ENCODE measurements at places on chromosomes 1 and 21.

GRCh38 chr21:46096596-46097335, 1.1 kb upstream of the COL6A2 start:
- DNase-seq: no peak

DNA sequence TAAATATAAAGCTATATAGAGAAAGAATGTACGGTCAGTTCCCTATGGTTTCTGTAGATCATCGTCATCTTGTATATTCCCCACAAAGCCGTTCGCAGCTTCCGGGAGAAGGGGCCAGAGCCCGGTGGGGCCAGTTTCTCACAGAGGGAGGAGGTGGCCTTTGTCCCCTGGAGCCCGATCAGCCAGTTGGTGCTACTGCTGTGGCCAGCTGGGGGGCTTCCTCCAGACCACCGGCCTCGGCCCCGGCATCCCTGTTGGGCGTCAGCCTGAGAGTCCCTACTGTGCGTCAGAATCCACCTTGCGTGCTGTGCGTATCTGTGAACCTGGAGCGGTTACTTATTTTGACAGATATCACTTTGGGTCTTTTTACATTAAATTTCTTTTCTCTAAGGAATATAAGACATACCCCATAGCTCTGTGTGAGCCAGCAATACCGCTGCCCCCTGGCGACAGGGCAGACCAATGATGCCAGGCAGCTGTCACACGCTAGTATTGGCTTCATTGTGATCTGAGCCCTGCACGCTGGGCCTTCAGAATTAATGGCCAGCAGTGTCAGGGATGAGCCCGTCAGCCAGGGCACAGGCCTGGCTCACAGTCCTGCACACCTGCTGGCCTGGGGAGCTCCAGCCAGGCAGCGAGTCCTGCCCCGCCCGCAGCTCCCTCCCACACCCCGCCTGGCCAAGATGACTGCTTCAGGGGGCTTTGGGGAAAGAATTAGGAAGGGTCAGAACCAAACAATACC, 145.9 kb downstream of the PGBD5 start:
- DNase-seq: no peak

GRCh38 chr1:114735479-114735878, 18.9 kb upstream of the NRAS start:
- no peak for DNase-seq

DNA sequence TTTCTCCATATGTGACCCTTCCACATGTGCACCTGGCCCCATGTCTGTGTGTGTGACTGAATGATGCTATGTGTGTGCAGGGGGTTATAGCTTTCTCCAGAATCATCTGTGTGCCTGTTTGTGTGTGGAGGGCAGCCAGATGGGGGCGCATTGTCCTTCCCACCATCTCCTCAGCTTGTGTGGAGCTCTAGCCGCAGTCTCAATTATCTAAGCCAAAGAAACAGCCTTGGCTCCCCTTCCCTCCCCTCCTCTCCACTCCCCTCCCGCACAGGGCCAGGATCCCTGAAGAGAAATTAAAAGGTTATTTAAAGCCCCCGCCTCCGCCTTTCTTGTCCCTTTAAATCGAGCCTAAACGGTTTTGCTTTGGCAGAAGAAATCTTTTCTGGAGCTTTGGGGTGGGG, 1.8 kb upstream of the DMBX1 start:
- no peak for DNase-seq

DNA sequence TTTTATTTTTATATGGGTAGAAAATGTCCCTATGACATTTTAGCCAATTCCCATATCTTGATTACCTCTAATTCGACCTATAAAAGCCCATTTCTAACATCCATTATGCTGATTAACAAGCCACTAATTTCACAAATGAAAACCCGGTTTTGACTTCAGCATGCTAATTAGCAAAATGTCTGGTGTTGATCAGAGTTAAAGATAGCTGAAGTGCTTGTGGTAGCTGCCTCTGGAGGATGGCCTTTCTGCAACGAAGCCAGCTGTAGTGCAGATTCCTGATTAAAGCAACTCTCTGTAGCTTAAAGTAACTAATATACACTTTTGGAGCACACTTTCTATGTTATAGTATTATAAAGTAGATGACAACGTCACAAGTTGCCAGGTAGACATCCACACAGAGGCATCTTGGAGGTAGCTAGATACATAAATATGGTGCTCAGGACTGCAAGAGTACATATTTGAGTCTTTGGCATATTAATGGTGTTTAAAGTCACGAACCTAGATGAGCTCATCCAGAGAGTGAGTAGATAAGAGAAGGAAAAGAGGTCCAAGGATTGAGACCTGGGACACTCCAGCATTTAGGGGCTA, 239.5 kb downstream of the BRINP2 start:
- no peak for DNase-seq

GRCh38 chr21:14092834-14093560, 117.8 kb downstream of the LIPI start:
- DNase-seq: no peak

DNA sequence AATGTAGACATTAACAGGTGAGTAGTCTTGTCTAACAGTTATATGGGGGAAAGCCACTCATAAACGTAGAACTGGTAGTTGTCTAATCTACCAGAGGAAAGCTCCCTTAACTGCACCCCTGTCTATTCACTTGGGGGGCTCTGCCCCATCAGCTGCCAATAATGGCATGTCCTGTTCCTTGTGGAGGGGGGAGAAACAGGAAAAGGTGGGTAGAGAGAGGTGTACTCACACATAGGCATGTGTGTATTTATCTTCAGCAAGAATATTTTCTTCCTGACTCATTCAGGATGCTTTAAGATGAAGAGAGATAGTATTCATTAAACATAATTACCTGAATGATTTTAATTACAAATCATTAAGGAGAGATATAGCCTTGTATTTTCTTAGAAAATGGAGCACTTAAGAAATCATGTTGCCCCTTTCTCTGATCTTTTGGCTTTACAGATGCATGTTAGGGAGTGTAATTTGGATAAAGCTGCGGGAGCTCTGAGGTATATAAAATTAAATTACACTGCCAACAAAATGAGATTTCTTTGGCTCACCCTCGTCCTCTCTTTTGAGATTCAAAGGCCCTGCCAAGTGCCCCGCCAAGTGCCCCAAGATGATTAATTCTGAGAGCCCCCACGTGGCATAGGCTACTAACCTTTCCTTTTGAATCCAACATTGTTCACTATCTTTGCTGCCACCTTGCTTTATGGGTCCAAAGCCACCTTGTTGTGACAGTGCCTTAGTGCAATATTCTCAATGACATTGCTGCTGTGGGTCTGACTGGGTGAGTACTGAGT, 286.3 kb upstream of the LYPLAL1 start:
- DNase-seq: no peak

GRCh38 chr1:52552236-52552504, 722 bp downstream of the TUT4 start:
- peak; percentile 19 for DNase-seq

- DNase-seq: no peak
Observed at GRCh38 chr1:208217781-208218180, 26.4 kb downstream of the PLXNA2 start.

DNA sequence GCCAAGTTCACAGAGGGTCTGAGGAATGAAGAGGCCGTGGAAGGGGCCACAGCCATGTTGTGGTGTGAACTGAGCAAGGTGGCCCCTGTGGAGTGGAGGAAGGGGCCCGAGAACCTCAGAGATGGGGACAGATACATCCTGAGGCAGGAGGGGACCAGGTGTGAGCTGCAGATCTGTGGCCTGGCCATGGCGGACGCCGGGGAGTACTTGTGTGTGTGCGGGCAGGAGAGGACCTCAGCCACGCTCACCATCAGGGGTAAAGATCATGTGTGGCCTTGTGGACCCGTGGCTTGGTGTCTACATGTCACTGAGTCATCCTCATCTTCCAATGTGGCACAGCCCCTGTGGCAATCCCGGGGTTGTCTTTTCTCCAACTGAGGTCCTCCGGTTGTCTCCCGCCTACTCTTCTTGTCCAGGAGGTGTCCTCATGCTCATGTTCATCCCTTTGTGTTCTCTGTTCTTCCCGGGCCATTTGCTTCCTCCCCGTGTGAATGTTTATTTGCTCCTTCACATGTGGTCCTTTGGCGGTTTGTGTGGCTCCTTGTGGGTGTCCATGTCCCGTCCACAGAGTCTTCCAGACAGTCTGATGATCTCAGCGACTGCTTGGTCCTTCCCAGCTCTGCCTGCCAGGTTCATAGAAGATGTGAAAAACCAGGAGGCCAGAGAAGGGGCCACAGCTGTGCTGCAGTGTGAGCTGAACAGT, 84.2 kb downstream of the OBSCN start:
- DNase-seq: no peak

DNA sequence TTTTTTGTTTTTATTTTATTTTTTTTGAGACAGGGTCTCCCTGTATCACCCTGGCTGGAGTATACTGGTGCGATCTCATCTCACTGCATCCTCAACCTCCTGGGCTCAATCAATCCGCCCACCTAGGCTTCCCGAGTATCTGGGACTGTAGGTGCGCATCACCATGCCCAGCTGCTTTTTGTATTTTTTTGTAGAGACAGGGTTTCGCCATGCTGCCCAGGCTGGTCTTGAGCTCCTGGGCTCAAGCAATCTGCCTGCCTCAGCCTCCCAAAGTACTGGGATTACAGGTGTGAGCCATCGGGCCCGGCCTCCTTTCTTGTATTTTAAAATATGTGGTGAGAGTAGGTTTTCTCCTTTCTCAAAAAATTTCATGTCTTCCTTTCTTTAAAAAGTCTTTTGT, 122.6 kb downstream of the XPR1 start:
- no peak for DNase-seq

GRCh38 chr1:156135930-156136871, 17.2 kb upstream of the SEMA4A start:
- DNase-seq: no peak

- no peak for DNase-seq
Observed at GRCh38 chr1:229434641-229435051, 752 bp upstream of the ACTA1 start.

DNA sequence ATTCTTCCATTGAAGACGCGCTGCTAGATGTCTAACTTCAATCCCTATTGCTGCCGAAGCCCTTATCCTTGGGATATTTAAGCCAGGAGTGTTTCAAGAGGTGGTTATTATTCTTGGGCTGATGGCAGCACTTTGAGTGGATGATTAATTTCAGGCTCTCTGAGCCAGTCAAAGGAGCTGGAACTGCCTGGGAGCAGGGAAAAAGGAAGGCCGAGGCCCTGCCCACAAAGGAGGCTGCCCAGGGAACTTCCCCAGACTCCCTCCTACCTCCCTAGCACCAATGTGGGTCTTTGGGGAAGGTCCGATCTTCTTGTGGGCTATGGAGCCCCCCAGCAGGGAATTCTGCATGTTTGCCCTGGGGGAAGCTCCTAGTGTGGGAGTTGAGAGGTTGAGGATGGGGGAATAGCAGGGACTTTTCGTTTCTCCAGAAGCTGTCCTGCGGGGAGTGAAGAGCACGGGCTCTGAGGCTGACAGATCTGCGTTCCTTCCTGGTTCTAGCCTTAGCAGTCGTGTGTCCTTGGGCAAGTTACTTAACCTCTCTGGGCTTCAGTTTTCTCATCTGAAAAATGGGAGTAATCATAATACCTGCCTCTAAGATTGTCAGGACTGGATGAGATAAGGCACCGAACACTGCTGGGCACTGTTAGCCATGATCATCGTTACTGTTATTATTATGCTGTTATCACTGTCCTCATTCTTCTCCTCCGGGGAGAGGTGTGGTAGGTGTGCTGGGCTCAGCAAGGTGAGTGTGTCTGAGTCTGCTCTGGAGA, 6.3 kb downstream of the KCNQ4 start:
- DNase-seq: no peak

GRCh38 chr1:31927661-31927980, 10.5 kb downstream of the PTP4A2 start:
- DNase-seq: no peak

- no peak for DNase-seq
Observed at GRCh38 chr1:16441282-16441665, 750 bp downstream of the NECAP2 start.

DNA sequence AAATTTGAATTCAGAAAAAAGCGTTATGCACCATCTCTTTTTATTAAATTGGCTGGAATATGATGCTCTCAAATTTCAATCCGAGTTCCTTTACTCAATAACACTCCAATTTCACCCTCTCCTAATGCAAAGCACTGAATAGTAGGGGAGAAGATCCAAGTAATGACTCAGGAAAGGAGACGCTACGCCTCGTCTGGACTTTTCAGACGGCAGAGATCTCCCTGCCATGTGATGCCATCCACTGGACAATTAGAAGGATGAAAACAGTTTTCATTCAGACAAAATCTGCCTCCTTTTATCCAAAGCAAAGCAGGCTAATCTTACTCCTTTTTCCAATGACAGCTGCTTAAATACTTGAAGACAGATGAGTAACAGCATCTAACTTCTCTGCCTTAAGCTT, 242.4 kb upstream of the GREM2 start:
- DNase-seq: no peak

DNA sequence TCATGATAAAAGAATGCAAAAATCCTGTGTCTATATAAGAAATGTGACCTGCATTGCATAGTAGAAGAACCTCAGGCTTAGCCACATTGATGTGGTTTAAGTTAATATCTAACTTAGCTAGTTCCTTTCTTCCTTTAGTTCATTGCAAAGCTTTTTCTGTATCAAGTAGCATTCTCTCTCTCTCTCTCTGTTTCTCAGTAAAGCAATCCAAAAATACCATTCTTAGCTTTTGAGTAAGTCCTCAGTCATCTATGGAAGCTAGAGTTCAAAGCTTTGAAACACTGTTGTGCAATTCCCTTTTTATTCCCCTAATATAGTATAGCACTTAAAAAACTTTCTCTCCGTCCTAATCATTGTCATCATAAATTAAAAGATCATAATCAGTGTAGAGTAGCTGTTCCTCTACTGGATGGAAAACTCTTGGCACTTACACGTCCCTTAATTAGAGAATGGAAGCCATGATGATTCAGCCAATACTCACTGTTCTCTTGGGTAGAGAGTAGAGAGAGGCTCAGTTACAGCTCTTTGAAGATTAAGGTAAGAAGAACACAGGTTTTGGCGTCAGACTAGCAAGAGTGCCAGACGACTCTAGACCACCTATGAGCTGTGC, 350.3 kb upstream of the LYPLAL1 start:
- DNase-seq: no peak

DNA sequence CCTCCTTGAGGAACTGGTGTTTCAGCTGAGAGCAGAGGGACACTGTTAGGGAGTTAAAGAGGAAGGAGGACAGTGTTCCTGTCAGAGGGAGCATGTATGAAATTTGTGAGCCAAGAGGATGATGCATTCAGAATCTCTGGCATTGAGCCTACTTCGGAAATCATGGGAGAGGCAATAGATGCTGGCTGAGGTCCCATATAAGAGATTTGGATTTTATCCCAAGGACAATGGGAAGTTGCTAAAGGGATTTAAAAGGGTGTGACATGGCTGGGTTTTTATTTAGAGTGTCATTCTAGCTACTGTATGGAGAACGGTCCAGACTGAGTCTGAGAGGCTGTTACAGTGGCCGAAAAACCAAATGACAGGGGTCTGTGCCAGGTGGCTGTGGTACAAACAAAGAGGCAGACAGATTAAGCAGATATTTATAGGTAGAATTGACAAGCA, 403.2 kb upstream of the B3GALT2 start:
- no peak for DNase-seq

GRCh38 chr1:211549092-211549711, 29.8 kb downstream of the SLC30A1 start:
- no peak for DNase-seq

All from activated CD8-positive, alpha-beta memory T cell treated with anti-CD3 and anti-CD28 coated beads for 48 hours (primary cell).